ENCODE measurements at places on chromosomes 2 and 18. TPM values are rescaled to one million over a fixed set of nuclear protein-coding genes. Genes with fewer than 3 reads are reported as not detected.

MTIF2 gene
- total RNA-seq: 36.0 TPM

DNA sequence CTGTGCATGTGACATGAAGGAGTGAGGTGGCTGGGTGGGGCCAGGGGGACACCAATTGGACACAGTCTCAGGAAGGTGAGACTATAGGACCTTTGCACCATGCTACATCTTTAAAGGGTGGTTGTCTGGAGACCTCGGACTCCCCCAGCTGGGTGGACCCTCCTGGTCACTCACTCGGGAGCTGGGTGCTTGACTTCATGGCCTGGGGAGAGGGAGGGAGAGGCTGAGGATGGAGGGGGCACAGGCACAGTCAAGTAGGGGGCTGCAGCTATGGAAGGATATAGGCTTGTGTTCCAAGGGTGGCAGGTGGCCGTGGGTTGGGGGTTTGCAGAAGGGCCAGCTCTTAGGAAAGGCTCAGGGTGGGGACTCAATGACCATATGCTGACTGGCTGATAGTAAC, 7.1 kb upstream of the CELF4 start:
- no peak for DNase-seq

GRCh38 chr2:97931858-97932225, 63.9 kb downstream of the TMEM131 start:
- no peak for DNase-seq

DYTN gene
- total RNA-seq: not detected

DNA sequence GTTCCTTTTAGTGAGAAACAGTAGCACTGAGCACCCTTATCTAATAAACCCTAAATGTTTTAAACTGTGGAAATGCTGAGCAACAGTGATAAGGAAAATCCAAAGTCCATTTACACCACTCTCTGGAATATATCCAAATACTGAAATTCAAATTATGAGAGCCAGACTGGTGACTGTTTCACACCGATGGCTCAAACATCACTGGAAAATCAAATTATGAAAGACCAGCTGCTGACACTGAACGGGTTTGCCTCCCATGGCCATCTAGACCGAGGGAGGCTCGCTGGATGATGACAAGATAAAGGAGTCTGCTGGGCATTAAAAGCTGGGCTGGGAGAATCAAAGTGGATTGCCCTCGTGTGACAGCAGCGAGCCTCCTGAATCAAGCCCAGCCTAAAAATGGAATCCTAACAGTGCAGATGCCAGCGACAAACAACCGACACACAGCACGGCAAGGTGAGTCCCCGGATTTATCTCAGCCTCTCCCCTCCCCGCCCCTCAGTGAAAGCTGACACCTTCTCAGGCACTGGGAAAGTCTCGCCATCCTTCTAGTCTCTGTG, 30.3 kb downstream of the SERPINE2 start:
- DNase-seq: no peak

- DNase-seq: no peak
These were observed 9.3 kb downstream of the GPN1 start for GRCh38 chr2:27638037-27638637.

MOCOS gene
- 1.3 TPM for total RNA-seq

DNA sequence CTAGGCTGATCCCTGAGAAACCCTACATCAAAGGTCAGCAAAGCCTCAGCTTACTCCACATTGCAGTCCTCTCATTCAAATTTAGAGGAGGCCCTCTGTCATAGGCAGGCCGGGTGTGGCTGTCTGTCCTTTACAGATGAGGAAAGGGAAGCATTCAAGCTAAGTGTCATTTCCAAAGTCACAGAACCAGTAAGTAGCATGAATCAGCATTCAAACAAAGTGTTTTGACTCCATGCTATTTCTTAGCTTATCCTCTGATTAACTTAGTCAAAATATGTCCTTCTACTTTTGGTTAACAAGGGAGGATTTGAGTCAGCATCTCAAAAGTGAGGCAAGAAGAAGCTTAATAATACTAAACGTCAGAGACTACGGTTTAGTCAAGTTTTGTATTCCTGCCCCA, 409.0 kb upstream of the POU3F3 start:
- DNase-seq: no peak

DNA sequence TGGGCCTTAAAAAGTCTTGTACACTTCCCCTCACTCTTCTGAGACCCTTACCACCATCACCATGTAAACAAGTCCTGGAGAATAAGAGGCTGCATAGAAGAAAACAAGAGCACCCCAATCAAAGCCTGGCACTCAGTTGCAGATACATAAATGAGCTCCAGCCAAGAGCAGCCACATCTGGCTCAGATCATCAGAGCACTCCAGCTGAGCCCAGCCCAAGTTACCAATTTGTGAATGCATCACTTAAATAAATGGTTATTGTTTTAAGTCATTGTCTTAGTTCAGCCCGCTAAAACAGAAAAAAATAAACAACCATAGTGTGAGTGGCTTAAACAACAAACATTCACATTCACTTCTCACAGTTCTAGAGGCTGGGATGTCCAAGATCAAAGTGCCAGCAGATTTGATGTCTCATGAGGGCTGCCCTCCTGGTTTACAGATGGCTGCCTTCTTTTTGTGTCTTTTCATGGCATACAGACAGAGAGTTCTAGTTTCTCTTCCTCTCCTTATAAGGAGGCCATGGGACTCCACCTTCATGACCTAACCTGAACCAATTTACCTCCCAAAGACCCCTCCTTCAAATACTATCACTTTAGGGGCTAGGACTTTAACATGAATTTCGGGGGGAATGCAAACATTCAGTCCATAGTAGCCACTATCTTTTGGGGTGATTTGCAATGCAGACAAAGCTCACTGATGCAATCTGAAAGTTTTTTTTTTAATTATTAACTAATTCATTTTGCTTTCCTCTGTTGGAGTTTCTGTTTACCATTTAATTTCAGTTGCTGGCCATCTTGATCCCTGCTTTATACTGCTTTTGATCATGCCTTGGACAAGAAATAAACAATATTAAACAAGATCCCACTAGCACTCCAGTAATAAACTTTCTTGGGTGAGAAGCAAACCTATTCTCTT, 187.5 kb upstream of the ACVR2A start:
- DNase-seq: no peak

- no peak for DNase-seq
These were observed 76.8 kb downstream of the SOWAHC start for GRCh38 chr2:109690822-109691541.

GRCh38 chr2:74985978-74986609, 27.7 kb downstream of the POLE4 start:
- DNase-seq: no peak

PKDCC gene
- 2.2 TPM for total RNA-seq

GRCh38 chr2:71503837-71504236, 50.5 kb downstream of the DYSF start:
- peak; percentile 52 for DNase-seq

MC2R gene
- not detected for total RNA-seq

- DNase-seq: no peak
These were observed 127.3 kb downstream of the CABYR start for GRCh38 chr18:24266131-24266530.

DNA sequence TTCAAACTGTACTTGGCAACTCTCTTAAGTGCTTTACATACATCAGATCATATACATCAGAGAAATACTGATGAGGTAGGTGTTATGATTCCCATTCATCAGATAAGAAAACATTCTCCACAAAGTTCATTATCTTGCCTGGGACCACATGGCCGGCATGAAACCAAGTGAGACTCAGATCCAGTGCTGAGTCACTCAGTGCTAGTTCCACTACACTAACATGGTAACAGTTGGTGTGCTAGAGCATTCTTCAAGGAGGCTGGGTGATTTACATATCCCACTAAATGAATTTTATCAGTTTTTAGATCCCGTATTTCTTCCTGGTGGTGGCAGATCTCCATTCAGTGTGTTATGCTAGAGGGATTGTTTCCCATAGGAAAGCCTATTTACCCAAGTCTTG, 772.0 kb downstream of the CNTNAP5 start:
- no peak for DNase-seq

GRCh38 chr2:109256111-109256510, 127.1 kb downstream of the SH3RF3 start:
- no peak for DNase-seq

DNA sequence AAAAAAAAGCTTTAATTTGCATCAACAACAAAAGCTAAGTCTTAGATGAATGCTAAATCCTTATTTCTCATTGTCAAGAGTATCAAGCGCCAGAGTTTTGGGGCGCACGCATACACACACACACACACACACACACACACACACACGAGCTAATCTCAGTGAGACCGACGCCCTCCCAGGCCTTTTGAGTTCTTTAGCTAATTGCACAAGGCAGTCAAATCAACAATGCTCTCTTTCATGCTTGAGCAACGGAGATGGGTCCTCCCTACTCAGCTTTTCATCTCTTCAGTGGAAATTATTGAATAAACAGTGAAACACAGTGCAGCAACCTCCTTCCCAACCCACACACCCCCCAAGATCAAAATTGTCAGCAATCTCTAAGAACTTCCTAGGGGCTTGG, 19.2 kb downstream of the GKN1 start:
- DNase-seq: no peak

SP100 gene
- 132 TPM for total RNA-seq

GRCh38 chr18:35038881-35039491, 2.2 kb upstream of the MAPRE2 start:
- no peak for DNase-seq

Data from pulmonary artery endothelial cell (primary cell).